ENCODE measurements at places on chromosomes 6 and 20. TPM values are rescaled to one million over a fixed set of nuclear protein-coding genes. Genes with fewer than 3 reads are reported as not detected.

Gene XKR7
- not detected for polyA plus RNA-seq

Gene OR2B3
- not detected for polyA plus RNA-seq

Gene EYA4
- polyA plus RNA-seq = 17.7 TPM

Gene CALHM5
- 8.3 TPM for polyA plus RNA-seq

Gene HLA-DRB1
- 0.42 TPM for polyA plus RNA-seq

Gene SCAF8
- polyA plus RNA-seq = 32.2 TPM

Gene SLC22A16
- polyA plus RNA-seq = not detected

Gene DNAH8
- not detected for polyA plus RNA-seq

Gene GPSM3
- 3.9 TPM for polyA plus RNA-seq

Gene TSBP1
- polyA plus RNA-seq = not detected

Gene NRSN1
- polyA plus RNA-seq = not detected

Gene FLRT3
- 10.8 TPM for polyA plus RNA-seq

Data from fibroblast of lung (primary cell).